Dermis blood vessel endothelial cell (primary cell): ENCODE measurements at places on chromosomes 7 and 10. TPM values are rescaled to one million over a fixed set of nuclear protein-coding genes. Genes with fewer than 3 reads are reported as not detected.

DNA sequence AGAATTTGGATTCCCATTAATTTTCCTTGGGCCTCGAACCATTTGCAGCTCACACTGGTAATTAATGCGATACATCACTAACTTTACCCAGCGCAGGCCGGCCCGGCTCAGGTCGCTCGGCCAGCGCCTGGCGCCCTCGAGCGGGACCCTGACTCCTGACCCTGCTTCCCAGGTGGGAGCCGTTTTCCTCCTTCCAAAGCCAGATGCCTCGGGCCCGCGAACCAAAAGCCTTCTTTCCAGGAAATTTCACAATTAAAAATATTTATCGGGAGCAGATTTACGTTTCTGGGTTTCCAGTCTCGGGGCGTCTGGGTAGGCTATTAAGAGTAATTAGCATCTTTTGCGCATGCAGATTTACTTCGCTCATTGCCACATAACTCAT lies 12.2 kb downstream of the LBX1 start:
- no peak for DNase-seq

GRCh38 chr10:97960269-97961056 lies 70.0 kb downstream of the CRTAC1 start:
- DNase-seq: no peak

The CDK1 gene
- 38.8 and 100 TPM in 2 replicates for total RNA-seq

DNA sequence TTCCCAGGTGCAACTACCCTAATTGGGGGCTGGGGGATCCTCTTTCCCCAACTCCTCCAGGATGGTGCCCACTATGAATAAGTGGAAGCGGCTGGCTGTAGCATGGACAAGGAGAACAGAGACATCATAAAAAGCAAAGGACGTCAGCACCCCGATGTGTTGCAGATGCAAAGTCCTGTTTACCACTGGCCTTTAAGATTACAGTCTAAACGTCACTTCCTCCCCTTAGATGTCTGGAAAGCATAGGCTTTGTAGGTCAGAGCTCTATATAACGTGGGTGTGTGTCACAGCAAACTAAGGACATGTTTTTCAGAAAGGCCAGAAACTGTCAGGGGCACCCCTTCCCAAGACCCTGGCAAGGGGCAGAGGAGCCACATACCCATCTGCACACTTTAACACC lies 7.9 kb downstream of the COBL start:
- DNase-seq: no peak

DNA sequence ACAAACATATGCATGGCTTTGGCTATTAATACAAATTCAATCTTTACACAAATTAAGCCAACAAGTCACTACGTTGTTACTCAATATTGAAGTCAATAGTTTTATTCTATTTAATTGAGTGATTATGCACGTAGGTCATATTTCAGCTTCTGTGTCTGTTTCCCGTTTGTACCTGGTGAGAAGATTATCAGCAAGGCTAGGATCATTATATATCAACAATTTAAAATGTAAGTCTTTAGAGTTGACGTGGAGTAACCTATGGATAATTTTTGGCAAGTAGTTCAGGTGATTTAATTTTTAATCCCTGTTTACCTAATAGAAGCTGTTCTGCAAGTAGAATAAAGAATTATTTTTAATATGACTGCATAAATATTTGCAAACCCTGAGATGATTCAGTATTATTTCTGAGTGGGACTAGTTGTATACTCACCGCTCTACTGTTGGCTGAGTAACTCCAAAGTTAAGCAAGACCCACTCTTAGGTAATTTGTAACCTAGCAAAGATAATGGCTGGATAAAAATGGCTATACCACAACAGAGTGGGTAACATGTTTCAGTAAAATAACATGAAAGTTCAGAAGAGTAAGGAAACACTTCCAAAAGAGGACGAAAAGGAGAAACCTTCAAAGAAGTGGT lies 161.0 kb downstream of the HGF start:
- DNase-seq: no peak

DNA sequence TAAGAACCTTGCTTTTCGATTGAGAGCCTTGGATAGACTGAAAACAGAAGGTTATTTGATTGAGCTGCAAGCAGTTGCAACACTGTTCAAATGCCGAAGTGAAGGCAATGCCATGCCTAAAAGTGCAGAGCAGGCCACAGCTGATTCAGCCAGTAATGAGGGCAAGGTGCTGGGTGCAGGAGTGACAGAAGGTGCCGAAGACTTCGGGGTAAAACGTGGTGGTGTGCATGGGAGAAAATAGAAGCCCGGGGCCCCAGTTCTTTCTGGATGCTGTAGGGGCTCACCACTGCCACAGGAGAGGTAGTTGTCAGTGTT lies 43.6 kb upstream of the GATAD1 start:
- no peak for DNase-seq

The CDHR3 gene
- total RNA-seq: 0.51 and 0.84 TPM in 2 replicates

The LIPJ gene
- not detected in 2 replicates for total RNA-seq

- no peak for DNase-seq
Measured at GRCh38 chr7:81161451-81162075, 242.7 kb upstream of the SEMA3C start.

DNA sequence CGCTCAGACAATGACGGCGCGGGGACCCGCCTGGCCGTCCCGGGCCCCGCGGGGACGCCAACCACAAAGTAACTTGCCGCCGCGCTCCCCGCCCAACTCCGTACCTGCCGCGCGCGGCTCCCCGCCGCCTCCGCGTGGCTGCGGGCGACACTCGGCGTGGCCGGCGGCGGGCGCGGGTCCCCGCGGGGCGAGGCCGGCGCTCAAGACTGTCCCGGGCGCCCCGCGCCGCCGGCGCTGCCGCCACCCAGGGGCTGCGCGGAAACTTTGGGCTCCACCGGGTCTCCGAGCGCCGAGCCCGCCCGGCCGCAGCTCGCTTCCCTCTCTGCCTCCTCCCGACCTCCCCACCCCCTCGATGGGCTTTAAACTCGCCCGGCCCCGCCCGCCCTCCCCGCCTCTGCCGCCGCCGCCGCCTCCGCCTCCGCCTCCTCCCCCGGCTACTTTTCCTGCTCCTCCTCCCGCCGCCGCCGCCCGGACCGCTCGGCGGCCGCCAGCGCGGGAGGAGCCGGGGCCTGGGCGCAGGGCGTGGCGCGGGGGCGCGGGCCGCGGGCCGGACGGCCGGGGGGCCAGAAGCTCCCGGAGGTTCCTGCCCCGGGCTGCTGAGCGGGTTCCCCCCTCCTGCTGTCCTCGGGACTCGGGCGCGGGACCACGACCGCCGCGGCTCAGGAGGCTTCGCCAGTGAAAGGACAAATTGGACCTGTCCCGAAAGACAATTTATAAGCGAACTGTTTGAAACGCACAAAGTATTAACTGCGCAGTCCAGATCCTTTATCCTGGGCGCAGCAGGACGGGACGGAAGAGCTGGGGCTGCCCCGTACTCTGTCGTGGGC lies 10.6 kb upstream of the GRB10 start:
- peak; percentile 76 for DNase-seq

The WDR86 gene
- total RNA-seq: not detected in 2 replicates

DNA sequence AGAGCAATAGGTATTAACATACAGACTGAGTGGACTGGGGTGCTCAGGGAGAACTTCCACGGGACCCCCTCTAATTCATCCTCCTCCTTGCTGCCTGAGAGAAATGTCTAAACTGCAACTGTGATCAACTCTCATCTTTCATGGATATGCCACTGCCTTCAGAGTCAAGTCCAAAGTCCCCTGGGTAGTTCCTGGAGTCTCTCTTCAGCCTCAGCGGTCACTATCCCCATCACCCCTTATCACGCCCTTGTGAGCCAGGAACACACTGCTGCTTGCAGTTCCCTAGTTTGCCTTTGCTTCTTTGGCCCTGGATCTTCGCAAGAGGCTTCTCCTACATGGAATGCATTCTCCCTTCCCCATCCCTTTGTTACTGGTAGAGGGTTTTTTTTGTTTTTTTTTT lies 58.7 kb upstream of the AUTS2 start:
- DNase-seq: no peak

DNA sequence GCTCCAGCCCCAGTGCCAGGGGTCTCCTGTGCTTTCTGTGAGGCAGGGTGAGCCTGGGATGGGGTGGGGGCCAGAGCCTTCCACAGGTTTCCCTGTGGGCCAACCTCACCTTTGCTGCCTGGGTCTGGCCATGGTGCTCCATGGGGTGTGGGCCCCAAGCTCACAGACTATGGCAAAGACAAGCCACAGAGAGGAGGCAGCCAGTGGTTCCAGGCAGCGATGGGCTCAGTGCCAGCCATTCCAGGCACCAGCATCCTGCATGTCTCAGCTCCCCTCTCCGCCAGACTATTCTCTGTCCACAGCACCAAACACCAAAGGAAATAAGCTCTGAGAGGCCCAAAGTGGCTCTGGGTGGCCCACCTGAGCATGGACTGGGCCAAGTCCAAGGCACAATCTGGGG lies 133.5 kb downstream of the PTPN20 start:
- DNase-seq: peak; percentile 26

- peak; percentile 69 for DNase-seq
Measured at GRCh38 chr10:30151581-30152389, 92.4 kb upstream of the JCAD start.

DNA sequence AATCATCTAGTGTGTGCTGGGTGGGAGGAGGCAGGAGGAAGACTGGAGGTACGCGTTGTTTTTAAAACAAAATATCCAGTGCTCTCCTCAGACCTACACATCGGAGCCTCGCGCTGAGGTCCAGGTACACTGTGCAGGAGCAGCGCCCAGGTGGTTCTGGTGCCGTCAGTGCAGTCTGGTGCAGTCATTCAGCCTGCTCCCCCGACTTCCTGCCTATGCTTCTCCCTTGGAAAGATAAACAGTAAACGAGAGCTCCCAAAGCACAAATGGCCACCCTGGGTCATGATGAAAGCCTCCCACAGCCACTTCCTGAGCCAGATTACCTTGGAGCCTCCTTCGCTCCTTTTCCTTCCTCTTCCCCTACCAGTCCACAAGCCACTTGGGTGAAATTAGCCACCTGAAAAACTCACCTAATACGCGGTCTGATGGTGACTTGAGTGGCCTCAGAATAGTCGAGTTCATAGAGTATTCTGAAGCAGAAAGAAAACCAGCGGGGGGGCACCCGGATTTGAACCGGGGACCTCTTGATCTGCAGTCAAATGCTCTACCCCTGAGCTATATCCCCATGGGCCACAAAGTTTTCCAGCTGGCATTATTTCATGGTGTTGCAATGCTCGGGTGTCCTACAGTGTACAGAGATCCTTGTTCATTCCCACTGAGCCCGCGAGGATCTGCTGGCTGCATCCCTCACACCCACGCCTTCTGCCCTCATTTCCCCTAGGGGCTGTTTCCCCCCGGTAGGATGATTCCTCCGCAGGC lies 82.5 kb downstream of the ZNF467 start:
- peak; percentile 23 for DNase-seq
